ENCODE measurements at places on chromosomes 5 and 9.

- peak; percentile 76 for DNase-seq
Observed at GRCh38 chr9:80707120-80707519, 982.2 kb downstream of the TLE1 start.

DNA sequence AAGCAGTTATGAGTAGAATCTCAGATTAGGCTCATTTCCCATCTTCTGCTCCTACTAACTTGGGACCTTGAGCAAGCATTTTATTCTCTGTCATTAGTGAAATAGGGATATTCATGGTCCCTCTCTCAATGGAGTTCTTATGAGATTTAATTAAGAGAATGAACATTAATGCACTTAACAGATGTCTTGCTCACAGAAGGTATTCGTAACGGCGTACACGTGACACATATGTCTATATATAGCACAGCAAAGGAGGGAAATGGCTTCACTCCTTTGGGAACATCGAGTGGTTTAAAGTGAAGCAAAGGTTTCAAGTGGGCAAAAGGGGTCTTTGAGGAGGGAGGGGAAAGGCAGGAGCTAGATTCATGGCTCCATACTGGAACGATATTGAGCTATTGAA is 24.6 kb downstream of the KDM4C start:
- no peak for DNase-seq

- peak; percentile 6 for DNase-seq
Observed at GRCh38 chr5:103373597-103374472, 115.3 kb downstream of the MACIR start.

DNA sequence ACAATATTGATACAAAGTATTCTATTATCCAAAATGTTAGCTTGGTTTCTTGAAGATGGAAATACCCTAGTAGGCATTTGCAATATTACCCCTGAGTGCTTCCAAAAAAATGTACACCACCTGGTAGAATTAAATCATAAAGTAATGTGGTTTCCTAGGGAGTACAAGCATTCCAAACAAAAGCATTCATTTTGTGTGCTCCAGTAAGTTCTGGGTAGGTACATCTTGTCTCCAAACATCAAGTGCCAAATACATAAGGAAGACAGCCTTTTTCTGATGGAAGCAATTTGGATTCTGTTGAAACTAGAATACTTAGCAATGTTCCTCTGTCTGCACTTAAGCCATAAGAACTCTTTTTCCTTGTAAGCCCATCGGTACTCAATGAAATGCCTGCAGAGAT is 73.1 kb upstream of the IL7R start:
- no peak for DNase-seq

DNA sequence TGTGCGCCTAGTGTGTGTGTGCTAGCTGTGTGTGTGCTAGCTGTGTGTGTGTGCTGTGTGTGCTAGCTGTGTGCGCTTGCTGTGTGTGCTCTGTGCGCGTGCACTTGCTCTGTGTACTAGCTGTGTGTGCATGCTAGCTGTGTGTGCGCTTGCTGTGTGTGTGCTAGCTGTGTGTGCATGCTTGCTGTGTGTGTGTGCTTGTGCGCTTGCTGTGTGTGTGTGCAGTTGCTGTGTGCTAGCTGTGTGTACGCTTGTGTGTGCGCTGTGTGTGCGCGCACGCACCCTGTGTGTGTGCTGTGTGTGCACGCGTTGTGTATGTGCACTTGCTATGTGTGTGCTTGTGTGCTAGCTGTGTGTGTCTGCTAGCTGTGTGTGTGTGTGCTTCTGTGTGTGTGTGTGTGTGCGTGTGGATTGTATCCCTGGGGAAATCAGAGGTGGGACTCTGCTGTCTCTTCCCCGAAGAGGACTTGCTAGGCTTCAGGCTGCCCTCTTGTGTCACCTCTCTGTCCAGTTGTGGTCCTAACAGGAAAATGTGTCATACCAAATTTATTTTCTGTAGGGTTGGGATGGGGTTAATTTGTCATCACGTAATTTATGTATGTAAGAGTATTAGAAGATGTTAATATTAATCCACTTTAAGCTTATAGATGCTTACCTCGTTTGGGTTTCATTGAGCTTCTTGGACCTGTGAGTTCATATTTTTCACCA is 38.9 kb downstream of the TPPP start:
- no peak for DNase-seq

DNA sequence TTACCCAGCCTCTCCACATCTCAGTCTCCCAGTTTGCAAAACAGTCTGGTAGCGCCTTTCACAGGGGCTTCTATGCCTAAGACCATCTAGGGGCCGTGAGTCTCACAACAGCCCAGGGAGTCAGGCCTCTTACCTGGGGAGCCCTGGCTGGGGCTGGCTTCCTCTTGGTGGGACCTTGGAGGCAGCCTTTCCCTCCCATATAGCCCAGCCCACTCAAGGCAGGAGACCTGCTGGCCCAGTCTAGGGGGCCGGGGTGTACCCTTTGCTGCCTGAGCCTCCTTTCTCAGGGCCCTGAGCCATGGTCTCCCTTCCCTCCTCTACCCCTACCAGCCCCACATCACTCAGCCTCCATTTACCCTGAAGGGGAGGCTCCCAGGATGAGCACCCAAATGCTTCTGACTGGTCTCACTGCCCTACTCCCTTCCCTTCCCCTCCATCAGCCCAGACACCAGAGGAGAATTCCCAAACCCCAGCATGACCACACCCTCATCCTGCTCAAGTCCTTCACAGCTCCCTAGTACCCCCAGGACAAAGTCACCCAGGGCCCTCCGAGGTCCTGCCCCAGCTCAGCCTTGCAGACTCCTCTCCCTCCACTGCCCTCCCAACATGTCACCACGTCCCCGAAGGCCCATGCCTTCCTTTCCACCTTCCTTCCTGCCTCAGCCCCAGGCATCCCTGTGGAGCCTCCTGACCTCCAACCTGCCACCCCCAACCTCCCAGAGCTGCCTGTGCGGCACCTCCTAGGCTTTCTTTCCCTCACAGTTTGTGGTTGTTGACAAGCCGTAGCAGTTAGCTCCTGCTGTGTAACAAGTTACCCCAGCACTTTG is 55.3 kb downstream of the BARX1 start:
- DNase-seq, result no peak

DNA sequence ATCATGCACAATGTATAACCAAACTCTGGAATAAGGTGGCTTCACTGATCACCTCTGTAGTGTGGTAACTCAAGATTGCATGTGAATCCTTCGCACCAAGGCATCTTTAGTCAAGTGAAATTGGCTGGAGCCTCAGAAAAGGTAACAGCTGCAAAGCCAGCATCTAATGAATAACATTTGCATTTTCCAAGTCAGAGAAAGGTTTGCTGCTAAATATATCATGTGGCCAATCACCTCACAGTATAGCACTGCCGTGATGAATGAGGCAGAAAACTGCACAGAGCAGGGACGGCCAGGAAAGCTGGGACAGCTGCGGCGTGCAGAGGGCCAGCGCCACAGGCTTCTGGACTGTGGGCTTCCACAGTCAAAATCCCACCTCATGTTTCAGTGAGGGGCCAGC is 18.5 kb downstream of the MRPS27 start:
- DNase-seq, result no peak

DNA sequence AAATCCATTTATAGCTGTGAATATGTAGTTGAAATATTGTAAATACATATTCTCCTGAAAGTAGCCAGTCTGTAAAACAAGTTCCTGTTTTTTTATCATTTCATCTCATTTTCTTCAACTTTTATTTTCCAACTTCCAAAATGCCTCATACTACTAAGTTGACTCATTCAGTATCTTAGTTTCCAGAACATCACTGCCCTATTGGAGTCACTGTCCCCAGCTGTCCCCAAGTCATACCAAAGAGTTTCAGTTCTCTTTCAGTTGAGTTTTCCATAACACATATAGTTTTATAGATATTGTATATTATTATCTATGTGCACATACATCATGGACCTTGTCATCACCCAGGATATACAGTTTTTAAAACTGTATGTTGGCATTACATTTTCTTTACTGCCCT is 261.7 kb downstream of the CDH12 start:
- DNase-seq, result no peak

GRCh38 chr9:114100536-114100935 is 1.4 kb upstream of the KIF12 start:
- peak; percentile 88 for DNase-seq

- DNase-seq, result no peak
Observed at GRCh38 chr9:133437753-133438531, 15.8 kb downstream of the ADAMTS13 start.

DNA sequence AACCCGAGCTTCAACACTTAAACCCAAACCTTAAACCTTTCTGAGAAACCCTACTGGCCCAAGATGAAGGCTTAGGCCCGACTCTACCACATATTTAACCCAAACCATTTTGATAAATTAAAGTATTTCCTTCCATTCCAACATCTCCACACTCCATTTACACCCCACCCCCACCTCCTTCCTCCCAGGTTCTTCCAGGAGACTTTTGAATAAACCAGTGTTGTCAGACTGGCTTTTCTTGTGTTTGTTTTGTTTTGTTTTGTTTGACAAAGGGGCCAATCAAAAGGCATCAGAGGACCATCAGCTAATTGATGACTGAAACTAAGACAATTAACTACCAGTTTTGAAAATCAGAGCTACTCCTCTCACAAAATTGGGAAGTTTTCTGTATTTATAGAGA is 4.6 kb upstream of the ZNF608 start:
- DNase-seq, result no peak

DNA sequence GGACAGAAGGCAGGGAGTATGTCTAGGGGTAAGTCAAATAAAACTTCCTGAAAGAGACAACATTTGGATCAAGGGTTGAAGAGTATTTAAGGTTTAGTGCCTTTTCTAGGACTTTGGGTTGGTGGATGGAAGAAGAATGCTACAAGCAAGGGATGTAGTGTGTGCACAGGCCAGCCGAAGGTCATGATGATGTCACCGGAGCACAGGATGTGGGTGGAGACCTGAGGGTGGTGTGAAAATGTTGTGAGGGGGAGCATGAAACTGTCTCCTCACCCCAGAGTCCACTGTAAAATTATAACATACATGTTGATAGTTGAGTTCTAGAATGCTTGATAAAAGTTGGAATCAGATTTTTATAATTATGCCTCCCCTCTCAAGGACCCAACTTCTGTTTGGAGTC is 553.3 kb upstream of the SGCD start:
- no peak for DNase-seq

GRCh38 chr5:172074896-172075295 is 68.5 kb upstream of the FBXW11 start:
- no peak for DNase-seq

- DNase-seq, result peak; percentile 58
Observed at GRCh38 chr9:114372921-114373448, 14.8 kb downstream of the AKNA start.

GRCh38 chr5:111016801-111017200 is 54.7 kb upstream of the TSLP start:
- peak; percentile 13 for DNase-seq

DNA sequence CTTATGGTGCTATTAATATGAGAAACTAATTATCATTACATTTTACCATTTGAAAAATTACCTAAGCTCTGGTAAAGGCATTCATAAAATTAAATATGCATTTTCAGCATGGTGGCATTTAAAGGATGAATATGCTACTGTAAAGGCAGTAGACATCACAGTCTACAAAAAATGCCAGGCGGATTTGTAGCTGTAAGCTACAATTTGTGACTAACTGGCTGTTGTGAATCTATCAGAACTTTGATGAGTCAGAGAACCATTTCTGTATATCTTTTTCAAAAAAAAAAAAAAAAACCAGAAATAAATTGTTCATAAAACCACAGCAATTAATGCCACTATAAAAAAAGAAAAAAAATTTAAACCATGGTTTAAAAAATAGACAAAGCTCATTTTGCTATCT is 186.3 kb downstream of the NFIB start:
- no peak for DNase-seq

- DNase-seq, result no peak
Observed at GRCh38 chr5:42993516-42994245, 46.4 kb downstream of the ANXA2R start.

GRCh38 chr5:134511796-134512660 is 13.4 kb upstream of the JADE2 start:
- peak; percentile 68 for DNase-seq

DNA sequence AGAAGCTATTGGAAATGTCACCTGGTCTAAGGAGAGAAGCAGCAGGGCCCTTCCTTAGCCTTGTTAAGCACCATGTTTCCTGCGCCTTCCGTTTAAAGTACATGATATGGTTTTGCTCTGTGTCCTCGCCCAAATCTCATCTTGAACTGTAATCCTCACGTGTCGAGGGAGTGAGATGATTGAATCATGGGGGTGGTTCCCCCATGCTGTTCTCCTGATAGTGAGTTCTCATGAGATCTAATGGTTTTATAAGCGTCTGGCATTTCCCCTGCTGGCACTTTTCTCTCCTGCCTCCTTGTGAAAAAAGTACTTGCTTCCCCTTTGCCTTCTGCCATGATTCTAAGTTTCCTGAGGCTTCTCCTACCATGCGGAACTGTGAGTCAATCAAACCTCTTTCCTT is 49.7 kb downstream of the PRDM6 start:
- DNase-seq, result peak; percentile 41

- DNase-seq, result no peak
Observed at GRCh38 chr5:145984072-145984471, 47.7 kb downstream of the SH3RF2 start.

- no peak for DNase-seq
Observed at GRCh38 chr9:105151686-105151995, 92.8 kb upstream of the SLC44A1 start.

GRCh38 chr9:84592918-84593317 is 76.6 kb upstream of the NTRK2 start:
- DNase-seq, result peak; percentile 15

GRCh38 chr5:154601014-154601413 is 123.0 kb upstream of the HAND1 start:
- no peak for DNase-seq

DNA sequence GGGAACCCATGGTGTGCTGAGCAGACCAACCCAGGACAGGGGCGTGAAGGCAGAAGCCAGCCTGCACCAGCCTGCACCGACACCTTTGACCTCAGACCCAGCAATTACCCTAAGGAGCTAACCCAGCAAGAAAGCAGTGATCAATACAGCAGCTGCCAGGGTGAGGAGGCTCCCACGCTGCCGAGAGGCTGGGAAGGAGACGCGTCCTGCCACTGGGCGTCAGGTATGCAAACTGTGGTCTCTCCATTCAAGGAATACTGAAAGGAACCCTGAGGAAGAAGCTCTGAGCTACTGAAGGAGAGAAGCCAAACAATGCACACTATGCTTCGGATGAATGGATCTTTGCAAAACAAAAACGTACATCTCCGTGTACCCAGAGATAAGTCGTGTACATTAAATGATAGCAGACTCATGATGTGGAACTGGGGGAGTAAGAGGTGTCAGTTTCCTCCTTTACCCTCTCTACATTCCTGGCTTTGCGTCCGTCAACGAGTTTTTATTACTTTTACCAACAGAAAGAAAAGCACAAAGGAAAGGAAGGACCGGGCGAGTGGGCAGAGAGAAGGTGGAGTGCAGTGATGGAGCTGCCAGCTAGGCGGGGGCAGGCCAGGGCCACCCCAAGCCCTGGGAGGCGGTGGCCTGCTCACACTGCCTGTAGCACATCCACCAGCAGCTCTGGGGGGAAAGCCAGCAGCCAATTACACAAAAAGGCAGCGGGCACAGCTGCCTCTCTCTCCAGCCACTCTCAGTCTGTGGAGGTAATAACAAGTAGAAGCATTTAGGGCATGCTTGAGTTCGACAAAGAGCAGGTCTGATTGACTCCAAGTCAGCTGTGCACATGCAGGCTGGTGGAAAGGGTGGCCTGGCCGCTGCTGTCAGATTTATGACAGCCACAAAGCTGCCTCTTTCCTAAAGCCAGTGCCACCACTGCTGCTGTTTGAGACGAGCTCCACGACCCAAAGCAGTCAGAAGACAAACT is 29.3 kb downstream of the RASGEF1C start:
- DNase-seq, result peak; percentile 34
